ENCODE measurements at places on chromosomes 13 and 19.

DNA sequence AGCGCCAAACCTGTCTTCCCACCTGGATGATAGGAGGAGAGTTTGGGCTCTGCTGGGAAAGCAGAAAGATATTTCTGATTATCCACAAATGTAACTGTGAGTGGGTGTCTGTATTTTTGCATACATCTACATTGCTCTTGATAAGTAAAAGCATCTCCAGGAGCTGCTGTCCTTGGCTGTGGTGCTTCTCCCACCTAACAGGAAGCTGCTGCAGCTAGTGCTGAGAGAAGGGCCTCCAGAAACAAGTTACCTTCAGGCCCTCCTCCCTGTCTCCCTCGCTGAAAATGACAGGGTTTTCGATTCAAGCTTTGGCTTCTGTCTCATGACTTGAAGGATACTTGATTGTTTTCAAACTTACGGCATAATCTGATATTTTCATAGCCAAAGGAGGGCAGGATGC is 90.1 kb downstream of the FOXO1 start:
- no peak for DNase-seq

GRCh38 chr19:43597876-43598275 is 1.5 kb downstream of the ZNF576 start:
- DNase-seq: no peak

- DNase-seq: no peak
Measured at GRCh38 chr13:41107584-41108014, 25.0 kb downstream of the KBTBD6 start.

- no peak for DNase-seq
Measured at GRCh38 chr13:35898041-35898440, 233.1 kb downstream of the DCLK1 start.

- DNase-seq: no peak
Measured at GRCh38 chr13:96130818-96131340, 41.0 kb downstream of the HS6ST3 start.

GRCh38 chr13:110680852-110681251 is 25.1 kb downstream of the CARS2 start:
- DNase-seq: no peak

GRCh38 chr19:4375164-4376027 is 25.0 kb downstream of the SH3GL1 start:
- no peak for DNase-seq

DNA sequence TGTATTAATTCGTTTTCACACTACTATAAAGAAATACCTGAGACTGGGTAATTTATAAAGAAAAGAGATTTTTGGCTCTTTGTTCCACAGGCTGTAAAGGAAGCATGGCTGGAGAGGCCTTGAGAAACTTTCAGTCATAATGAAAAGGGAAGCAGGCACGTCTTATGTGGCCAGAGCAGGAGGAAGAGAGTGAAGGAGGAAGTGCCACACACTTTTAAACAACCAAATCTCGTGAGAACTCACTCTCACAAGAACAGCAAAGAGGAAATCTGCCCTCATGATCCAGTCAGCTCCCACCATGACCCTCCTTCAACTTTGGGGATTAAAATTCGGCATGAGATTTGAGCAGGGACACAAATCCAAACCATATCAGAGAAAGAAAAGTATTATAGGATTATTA is 1255.9 kb upstream of the MIR17HG start:
- no peak for DNase-seq

DNA sequence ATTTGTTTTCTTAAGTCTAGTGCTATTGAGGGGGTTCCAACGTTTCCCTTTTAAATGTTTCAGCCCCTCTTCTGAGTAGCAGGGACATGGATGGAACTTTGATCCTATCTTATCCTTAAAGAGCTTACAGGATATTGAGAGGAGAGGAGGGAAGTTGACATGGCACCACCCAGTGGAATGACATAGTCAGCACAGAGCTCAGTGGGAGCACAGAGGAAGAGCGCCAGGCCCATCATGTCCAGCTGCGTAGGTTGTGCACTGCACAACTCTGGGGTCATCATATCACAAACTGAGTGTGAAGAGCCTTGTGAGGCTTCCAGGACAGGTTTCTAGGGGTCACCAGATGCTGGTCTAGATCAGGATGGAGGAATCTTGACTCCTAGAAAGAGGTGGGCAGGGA is 4.6 kb upstream of the CDC42EP5 start:
- no peak for DNase-seq
